ENCODE measurements at places on chromosomes 7 and 10.

DNA sequence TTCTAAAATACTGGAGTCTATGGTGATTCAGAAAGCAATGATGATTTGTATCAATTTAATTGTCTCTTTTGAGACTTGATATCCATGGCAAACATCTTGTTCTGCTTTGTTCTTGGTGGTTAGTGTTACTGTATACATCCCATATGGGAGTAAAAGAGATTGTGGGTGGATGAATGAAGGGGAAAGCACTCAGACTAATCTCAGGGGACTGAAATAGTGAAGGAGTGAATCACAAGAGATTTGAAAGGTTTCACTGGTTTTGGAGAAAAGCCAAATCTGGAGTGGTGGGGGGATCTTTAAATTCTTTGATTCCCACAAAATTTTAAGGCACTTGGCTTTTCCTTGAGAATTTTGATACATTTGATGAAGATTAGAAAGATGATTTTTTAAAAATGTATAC is 369.4 kb downstream of the INHBA start:
- no peak for DNase-seq

DNA sequence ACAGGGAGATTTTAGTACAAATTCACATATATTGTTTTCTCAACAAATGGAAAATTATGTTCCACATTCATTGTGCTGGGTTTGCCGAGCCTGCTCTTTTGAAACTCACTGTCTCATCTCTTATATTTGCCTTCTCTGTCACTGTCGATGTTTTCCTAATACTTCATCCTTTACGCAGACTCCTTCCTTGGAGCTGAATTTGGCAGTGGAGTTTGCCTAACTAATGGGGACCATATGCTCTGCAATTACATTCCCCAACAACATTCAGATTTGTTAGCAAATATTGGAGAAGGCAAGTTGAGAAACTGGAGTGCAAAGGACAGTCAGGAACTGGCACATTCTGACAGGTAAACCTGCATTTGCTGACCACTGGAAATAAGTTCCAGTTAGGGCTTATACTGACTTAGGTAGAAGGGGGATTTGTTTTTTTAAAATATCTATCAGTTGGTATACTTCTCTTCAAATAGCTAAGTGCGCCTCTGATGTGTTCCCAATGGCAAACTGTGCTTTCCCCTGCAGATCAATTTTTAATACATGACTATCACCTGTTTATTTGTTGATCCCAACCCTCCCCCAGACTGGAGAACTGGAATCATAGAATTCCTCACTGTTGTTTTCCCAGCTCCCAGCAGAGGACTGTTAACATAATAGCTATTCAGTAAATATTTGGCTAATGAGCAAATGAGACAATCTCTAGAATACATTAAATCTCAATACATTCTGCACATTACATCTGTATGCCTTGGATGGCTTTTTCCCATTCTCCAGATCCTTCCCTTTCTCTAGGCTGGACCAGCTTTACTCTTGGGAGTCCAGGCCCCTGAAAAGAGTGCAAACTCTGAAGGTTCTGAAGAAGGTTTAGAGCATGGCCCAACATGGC is 769.3 kb downstream of the KCNMA1 start:
- no peak for DNase-seq

DNA sequence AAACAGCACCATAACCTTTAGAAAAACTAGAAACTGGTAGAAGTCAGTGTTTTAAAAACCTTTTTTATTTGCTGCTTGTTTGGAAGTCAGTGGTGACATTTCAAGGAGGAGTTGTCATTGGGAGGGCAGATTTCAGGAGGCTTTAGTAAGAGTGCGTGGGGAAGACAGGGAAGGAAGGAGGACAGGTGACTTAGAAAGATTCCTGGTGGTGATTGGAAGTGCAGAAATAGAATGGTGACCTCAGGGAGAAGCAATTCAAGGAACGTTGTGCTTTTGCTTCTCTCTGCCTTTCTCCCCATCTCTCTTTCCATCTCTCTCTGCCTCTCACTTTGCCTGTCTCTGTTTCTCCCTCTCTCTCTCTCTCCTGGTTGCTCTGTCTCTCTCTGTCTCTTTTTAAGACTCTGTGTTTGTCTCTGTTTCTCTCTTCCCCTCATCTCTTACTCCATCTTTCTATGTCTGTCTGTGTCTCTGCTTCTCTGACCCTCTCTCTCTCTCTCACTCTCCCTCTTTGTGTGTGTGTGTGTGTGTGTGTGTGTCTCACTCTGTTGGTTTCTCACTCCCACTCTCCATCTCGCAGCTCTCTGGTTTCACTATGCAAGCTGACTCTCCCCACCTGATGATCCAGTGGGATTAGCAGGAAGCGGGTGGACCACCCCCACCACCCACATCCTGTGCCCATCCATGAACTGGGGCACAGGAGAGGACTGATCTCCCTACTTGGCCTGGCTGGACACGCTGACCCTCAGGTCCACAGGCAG is 10.9 kb upstream of the PFKP start:
- no peak for DNase-seq

- no peak for DNase-seq
These were observed 316.6 kb downstream of the PLXDC2 start for GRCh38 chr10:20132816-20133215.

DNA sequence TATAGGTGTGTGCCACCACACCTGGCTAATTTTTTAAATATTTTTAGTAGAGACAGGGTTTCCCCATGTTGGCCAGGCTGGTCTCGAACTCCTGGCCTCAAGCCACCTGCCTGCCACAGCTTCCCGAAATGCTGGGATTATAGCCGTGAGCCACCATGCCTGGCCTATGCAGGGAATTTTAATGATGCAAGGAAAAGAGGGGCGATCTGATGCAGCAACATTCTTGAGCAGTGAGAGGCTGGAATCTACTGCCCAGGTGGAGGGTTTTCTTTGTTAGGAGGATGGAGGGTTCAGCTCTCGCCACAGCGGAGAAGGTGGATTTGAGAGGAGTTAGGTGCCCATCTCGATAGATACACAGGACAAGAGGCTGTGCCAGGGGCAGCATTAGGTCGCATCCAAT is 332.3 kb downstream of the GATA3 start:
- no peak for DNase-seq

DNA sequence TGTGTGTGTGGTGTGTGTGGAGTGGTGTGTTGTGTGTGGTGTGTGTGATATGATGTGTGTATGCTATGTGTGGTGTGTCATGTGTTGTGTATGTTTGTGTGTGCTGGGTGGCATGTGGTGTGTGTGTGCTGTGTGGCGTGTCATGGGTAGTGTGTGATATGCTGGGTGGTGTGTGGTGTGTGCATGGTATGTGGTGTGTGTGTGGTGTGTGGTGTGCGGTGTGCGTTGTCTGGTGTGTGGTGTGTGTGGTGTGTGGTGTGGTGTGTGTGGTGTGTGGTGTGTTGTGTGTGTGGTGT is 37.5 kb upstream of the DNAJB6 start:
- no peak for DNase-seq

GRCh38 chr7:99588868-99589267 is 9.2 kb upstream of the TMEM225B start:
- DNase-seq: no peak

DNA sequence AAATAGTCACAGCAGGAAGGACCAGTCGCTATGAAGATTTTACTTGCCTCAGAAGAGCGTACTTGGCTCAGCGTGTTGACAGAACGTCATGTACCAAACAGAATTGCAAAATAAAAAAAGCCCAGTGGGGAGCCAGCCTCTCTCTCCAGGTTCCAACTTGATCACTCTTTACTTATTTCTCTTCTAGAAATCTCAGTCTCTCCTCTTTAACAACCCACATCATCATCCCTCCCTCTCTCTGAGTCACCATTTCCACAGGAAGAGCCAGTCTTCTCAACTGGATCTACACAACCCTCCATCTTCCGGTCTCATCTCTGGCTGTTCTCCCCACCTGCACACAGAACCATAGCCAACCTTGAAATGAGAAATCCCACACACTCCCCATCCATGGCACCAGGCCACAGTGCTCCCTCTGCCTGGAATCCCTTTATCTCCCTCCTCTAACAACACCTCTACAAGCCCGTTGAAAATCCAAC is 718.3 kb downstream of the GRID1 start:
- DNase-seq: no peak

All from activated CD4-positive, alpha-beta T cell treated with anti-CD3 and anti-CD28 coated beads for 36 hours (primary cell).